ENCODE measurements at places on chromosomes 1 and 21.

DNA sequence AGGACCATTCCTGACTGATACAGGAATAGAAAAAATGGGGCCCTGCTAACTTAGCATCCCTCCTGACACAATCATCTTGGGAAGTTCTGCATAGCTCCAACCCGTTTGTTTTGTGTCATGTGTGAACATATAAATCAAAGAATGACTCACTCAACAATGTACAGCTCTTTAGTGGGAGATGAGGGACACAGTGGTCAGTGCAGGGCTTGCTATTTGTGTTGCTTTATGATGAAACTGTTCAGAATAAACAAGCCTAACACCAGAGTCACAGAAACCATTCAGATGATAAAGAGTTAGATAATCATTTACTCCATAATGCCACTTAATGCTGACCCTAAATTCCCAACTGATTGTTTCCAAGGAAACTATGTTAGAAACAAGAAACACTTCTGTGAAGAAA lies 154.2 kb upstream of the ZNHIT6 start:
- DNase-seq = no peak

DNA sequence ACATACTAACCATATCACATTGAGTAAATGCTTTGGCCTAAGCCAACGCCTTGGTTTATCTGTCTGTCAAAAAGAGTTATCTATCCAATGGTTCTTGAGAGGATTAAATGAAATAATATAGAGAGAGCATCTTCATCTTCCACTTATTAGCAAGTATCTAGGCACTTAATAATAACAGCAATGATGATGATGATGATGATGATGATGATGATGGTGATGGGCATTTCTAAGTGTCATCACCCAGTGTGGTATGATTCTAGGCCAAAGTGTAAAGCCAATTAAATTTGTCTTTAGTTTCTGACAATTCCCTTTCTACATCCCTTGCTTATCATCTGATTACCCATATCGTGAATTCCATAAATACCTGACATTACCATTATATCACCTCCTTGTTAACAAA lies 65.7 kb upstream of the LRRC53 start:
- no peak for DNase-seq

- DNase-seq = no peak
Measured at GRCh38 chr1:204615881-204616280, 69.7 kb downstream of the LRRN2 start.

- DNase-seq = no peak
Measured at GRCh38 chr1:167289966-167290365, 69.3 kb downstream of the POU2F1 start.
